ENCODE measurements at places on chromosomes 2 and 18.

GRCh38 chr18:50289108-50289443 lies 1.6 kb upstream of the CXXC1 start:
- no peak for DNase-seq

GRCh38 chr2:165927353-165927752 lies 26.2 kb downstream of the TTC21B start:
- DNase-seq, result no peak

- DNase-seq, result no peak
Measured at GRCh38 chr2:120779781-120780283, 44.2 kb downstream of the GLI2 start.

DNA sequence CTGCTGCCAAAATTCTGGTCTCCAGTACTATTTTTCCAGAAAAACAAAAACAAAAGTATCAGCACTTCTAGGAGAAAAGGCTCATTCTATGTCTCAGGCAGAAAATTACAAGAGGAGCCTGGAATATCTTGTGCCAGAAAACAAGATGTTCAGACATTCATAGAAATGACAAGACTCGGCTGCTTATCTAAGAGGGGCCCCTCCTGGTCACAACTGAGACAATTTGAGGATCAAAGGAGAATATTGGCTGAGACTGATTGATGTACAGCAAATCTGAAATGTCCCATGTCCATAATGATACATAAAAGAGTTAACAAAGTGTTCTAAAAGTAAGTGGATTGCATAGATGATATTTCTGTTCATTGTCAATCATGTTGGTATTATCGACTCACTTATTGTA lies 2.4 kb upstream of the RPS7 start:
- no peak for DNase-seq

- DNase-seq, result no peak
Measured at GRCh38 chr2:212227755-212228154, 310.8 kb downstream of the ERBB4 start.

DNA sequence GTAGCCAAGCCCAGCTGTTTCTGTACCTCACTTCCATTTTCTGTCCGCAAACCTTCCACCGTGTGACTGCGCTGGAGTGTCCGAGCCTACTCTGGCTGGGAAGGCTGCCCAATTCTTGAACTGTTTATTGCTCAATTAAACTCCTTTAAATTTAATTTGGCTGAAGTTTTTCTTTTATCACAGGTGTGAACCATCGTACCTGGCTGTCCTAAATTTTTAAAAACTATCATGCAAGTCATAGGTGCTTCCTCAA lies 6.2 kb upstream of the RNU2-63P start:
- no peak for DNase-seq

DNA sequence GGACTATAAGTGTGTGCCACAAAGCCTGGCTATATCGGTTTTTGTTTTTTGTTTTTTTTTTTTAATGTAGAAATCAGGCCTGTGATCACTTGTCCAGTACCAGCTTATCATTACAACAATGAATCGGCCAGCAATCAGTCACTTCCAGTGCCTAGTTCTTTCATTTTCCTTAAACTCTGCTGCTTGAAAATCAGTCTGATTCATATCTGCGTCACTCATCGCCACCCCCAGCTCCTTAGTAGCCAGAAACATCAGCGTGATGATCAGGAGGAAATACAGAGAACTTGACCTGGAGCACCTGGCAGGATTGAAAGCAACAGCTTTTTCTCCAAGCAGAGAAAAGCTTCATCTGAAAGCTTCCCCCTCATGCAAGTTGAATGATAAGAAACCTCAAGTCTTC lies 75.4 kb downstream of the SPTBN1 start:
- no peak for DNase-seq

DNA sequence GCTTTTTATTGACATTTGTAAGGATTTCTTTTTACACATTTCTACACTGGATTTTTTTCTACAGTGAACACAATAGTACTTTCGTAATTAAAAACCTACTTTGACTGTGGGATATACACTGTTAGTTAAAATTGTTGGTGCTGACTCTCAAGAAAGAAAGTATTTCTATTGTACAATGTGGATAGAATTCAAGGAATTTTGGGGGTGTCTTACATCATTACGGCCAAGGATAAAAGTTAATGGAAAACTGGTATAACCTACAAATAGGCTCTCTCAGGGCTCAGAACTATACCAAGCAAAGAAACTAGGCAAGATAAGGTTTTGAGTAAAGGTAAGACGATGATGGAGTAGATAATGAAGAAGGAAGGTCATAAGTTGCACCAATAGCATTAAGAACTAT lies 198.4 kb upstream of the PARD3B start:
- no peak for DNase-seq

GRCh38 chr2:204470178-204470620 lies 75.1 kb upstream of the PARD3B start:
- no peak for DNase-seq

DNA sequence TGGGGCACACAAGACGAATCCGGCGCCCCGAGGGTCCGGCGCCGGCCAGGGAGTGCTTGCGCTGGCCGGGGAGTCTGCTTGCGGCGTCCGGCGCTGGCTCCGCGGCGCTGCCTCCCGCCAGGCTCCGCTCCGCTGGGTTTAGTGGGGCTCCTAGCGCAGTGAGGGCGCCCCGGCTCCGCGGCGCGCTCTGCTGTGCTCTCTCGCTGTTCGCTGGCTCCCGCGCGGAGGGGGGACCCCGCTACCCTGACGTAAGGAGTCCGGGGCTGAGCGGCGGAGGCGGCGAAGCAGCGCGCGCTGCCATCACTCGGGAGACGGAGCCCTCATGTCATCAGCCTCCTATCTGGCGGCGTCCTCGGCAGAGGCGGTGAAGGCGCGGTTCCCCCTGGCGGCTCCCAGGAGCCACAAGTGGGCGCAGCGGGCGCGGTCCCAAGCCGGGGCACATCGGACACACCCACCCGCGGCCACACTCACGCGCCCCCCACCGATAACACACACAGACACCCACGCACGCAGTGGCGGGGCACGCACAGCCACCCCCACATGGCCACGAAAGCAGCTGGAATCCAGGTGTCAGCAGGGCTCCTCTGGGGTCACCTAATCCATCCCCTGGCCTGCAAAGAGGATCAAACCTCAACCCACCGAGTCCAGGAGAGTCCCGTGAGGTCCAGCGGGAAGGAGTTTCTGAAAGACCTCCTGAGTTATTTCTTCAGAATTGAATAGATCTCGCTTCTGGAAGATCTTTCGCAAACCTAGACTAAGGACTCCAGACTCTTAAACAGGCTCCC lies at the start of gene C1QL2:
Gene C1QL2 (minus strand): TSS at position 189 of the 785 bp plus-strand sequence. CDS start 482 bp downstream, outside the sequence.
- no peak for DNase-seq

DNA sequence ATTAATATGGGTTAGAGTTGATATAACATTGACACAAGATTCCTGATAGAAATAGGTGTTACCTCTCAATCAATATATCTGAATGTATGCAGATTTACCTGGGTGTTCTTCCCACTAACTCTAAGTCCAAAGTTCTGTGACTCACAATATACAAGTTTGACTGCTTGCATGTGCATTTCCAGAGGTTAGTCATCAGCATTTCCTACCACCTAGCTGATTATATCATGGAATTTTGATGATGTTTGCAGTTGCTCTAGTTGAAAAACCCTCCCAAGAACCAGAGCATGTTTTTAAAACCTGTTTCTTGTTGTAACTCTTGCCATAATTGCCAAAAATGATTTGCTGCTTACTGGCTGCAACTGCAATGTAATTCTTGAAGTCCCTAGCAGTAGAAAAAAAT lies 15.0 kb upstream of the DSG1 start:
- DNase-seq, result no peak

DNA sequence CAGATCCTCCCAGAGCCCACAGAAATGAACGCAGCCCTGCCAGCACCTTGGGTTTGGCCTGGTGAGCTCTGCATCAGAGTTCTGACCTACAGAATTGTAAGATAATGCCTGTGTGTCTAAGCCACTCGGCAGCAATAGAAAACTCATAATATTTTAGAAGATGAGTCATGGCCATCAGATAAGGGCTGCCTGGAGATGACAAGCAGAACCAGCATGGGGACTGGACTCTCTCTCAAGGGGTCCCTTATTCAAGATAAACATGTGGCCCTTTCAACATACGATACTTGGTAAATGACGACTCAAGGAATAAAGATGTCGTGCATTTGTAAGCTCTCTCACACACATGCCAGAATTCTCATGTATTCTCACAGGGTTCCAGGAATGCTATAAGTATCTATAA lies 8.5 kb upstream of the AGAP1 start:
- no peak for DNase-seq

DNA sequence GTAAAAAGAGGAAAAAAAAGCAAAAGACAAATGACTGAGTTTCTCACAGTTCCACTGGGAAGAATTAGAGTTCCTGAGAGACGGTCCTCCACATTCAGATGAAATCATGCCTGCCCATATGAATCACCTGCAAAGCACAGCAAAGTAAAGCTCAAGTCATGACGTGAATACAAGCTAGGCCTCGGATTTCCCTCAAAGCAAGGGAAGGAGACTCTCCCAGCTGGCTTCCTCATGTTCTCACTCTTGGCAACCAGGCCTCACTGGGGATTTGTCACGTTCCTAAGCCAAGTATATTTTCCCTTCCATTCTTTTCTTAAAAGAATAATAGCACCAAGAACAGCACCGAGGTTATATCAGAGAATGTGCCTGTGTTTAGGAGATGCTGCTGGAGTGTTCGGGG lies 47.0 kb downstream of the CYP27C1 start:
- no peak for DNase-seq

DNA sequence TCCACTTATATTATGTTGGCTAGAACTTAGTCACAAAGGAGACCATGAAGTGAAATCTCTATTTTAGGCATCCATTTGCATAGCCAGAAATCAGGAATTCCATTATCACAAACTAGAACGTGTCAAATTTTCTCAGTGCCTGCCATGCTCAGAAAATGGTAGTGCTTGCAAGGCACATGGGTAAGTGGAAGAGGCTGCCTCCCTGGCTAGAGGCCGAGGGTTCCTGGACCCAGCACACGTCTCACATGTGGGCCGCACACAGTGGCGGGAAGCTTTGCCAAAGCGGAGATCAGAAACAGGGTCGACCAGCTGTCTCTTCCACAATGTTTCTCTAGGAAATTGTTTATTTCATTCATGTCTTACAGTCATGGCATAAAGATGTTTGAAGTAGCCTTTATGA lies 42.3 kb downstream of the TRAF3IP1 start:
- DNase-seq, result no peak

- peak; percentile 18 for DNase-seq
Measured at GRCh38 chr2:1512321-1513289, 99.3 kb downstream of the TPO start.

- DNase-seq, result no peak
Measured at GRCh38 chr2:100581277-100581612, 18.5 kb downstream of the PDCL3 start.

DNA sequence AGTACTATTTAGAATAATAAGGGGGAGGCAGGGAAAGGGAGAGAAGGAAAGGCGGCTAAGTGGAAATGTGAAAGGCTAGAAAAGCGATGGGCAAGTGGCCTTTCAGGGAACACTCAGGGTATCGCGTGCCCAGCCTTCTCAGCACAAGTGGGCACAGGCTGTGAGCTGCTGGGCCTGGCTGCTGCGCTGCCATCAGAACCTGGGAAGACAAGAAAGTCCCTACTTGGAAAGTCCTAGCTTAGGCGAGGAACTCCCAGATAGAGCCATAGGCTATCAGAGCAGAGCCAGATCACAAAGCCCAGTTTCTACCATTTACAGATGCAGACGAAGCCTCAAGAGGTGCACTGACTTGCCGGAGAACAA lies 9.8 kb upstream of the FZD7 start:
- no peak for DNase-seq

GRCh38 chr18:72820571-72820970 lies 47.2 kb downstream of the NETO1 start:
- no peak for DNase-seq

GRCh38 chr18:2897448-2898185 lies 50.8 kb downstream of the EMILIN2 start:
- no peak for DNase-seq

DNA sequence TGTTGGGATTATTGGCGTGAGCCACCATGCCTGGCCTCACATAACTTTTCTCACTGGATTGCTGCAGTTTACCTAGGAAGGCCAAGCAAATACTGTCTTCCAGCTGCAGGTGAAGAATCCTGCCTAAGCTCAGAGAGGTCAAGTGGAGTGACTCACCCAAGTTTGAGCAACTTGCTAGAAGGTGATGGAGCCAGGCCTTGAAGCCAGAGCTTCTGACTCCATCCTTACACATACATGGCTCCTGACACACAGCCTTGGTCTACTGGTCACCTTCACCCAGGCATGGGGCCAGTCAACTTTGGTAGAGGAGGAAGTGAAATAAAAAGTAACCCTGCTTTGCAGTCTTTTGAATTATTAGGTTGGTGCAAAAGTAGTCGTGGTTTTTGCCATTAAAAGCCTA lies 93.5 kb downstream of the VWA3B start:
- DNase-seq, result no peak

- no peak for DNase-seq
Measured at GRCh38 chr2:26588576-26588975, 52.6 kb downstream of the CIB4 start.

DNA sequence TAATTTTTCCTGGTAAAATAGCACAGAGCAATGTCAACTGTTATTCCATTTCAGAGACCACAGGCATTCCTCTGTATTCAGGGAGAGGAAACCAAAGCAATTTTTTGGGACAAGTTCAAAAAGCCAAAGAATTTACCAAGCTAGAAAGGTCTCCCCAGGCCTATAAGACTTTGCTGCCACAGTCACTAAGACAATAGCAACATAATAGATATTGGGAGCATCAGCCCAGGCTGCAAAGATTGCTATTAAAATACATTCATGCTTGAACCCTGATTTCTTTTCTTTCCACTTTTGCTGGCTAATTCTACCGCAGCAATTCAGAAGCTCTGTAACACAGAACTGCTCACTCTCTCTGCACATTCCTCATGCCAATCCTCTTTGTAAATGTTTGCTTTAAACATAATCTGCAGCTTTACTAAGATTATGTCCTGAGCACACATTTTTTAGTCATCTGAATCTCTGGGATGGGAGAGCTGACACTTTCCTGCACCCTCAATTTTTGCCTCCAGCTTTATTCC lies 76.3 kb downstream of the CLHC1 start:
- DNase-seq, result no peak

- no peak for DNase-seq
Measured at GRCh38 chr2:241038374-241039180, 40.2 kb downstream of the SNED1 start.

GRCh38 chr2:172437419-172438341 lies 10.3 kb downstream of the ITGA6 start:
- peak; percentile 63 for DNase-seq

- DNase-seq, result no peak
Measured at GRCh38 chr18:50163505-50163904, 31.4 kb downstream of the MYO5B start.

- DNase-seq, result no peak
Measured at GRCh38 chr2:162028511-162028910, 45.5 kb downstream of the DPP4 start.

- DNase-seq, result no peak
Measured at GRCh38 chr2:154699575-154699930, 1.1 kb downstream of the KCNJ3 start.

- no peak for DNase-seq
Measured at GRCh38 chr18:37669991-37670534, 104.5 kb upstream of the CELF4 start.

Data from activated naive CD4-positive, alpha-beta T cell treated with anti-CD3 and anti-CD28 coated beads, Interleukin-2, amount 10 ng/mL, durations not matched to agents 7 days and 5 days (primary cell).